ENCODE measurements at places on chromosomes 16 and 17. TPM values are rescaled to one million over a fixed set of nuclear protein-coding genes. Genes with fewer than 3 reads are reported as not detected.

- no peak for DNase-seq
Observed at GRCh38 chr16:330741-331140, 21.8 kb downstream of the AXIN1 start.

DNA sequence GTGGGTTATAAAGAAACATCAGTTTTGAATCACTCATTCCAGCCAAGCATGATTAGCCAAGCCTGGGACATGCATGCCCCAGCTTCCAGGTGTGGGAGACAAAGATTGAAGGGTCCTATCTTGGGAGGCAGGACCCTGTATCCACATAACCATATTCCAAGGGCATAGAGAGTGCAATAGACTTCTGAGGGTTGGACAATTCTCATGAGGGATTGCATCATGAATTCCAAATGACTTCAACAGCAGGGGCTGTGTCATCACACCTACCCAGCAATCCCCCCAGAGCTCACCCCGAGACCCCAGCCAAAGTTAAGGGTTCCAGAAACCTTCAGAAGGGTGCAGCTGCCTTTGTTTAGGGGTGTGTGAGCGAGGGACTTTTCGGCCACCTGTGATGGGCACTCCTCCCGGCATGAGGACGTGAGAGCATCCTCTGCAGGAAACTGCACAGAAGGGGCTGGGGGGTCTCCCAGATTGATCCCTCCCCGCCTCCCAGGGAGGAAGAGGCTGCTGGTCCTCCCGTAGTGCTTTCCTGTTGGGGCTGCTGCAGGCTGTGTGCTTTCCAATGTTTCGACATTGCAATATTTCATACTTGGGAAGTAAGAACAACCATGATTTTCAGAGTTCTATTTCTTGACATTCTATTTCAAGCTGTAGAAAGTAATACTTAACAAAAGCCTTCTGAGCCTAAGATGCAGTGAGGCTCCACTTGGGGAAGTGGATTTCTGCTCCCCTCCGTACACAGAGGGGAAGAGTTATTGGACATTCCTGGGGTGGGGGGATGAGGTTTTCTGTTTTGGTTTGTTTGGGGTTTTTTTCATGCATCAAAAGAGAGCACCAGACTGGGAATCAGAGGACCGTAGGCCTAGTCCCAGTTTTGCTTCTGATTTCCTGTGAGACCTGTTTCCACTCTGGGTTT, 13.3 kb upstream of the PITPNM3 start:
- no peak for DNase-seq

- peak; percentile 53 for DNase-seq
Observed at GRCh38 chr17:48215583-48216139, 108.1 kb downstream of the SNX11 start.

Gene ULK2
- total RNA-seq: 6.6 TPM

Gene HOXB1
- not detected for total RNA-seq

DNA sequence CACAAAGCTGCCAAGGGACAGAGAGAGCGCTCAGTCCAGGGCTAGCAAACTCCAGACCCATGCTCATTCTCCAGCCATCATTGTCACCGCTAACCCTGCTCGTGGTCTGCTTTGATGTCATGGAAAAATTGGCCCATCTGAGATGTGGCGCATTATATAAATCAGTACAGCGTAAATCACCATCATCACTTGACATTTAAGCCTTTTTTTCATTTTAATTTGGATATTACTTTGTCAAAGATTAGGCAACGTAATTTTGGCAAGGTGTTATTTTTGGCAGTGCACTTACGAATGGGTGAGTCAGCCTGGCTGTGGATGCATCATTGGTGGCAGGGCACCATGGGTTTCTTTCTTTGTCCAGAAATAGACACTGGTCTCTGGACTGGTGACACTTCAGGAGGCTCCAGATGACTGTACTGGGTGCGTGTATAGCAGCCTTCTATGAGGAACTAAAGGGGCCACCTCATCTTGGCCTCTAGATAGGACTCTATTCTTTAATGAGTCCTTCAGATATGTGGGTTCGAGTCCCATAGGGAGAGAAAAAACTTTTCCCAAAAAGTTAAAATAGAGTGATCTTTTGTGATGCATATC, 166.3 kb downstream of the MSI2 start:
- DNase-seq: peak; percentile 55

DNA sequence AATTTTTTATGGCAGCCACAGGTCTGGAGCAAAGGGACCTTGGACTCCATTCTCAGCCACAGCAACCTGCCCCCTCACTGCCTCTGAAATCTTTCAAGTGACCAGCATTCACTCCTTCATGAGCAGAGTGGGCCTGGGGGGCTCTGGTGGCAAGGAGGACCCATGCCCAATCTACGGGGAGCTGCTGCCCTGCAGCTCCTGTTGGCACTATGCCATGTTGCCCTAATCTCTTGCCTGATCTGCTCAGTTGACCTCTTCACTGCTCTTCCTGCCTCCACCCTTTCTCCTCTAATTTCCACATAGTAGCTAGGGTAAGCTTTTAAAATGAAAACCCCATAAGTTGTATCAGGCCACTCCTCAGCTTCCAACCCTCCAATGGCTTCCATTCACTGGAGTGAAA, 2.9 kb upstream of the PRKCB start:
- no peak for DNase-seq

- no peak for DNase-seq
Observed at GRCh38 chr16:86836503-86837129, 258.3 kb downstream of the FOXL1 start.

DNA sequence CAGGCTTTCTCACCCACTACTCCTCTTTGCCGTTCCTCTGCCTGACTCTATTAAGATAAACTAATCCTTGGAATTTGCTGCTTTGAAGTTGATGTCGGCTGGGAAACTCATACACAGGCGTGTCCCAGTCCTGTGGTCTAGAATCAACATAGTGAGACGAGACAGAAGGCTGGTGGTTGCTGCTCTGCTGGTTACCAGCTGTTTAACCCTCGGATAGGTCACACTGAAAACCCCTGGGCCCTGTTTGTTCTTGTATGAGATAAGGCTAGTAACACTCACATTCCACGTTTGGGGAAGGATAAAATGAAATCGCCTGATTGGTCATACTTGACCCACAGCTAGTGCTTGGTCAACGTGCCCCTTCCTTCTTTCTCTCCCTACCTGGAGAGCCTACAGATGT, 517.0 kb downstream of the CDH13 start:
- peak; percentile 40 for DNase-seq

Gene KRTAP4-2
- not detected for total RNA-seq

DNA sequence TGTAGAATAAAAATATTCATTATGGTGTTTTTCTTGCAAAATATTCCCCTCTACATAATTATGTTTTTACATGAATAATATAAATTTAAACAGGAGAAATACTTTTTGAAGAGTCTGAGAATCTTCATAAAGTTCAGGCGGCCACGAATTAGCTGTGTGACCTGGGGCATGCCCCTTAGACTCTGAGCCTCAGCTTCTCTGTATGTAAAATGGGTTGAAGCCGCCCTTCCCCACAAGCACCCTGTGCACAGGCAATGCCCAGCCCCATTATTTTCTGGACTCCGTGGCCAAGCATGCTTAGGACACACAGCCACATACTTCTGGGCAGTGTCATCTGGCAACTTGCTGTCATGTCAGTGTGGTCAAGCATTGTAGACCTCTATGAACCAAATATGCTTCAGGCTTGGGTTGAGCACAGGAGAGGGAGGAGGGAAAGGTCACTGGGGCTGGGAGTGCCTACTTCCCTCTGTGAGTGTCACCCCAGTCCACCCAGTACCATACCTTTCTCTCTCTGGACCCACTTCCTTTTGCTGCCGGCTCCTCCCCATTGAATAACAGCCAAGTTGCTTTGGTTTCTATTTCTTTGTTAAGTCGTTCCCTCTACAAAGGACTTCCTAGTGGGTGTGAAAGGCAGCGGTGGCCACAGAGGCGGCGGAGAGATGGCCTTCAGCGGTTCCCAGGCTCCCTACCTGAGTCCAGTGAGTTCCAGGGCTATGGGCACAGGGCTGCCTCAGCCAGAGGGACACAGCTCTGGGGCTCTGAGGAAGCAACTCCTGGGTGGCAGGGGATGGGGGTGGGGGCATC, at the start of gene LGALS9:
Gene LGALS9 (plus strand): TSS at position 582 of the 804 bp plus-strand sequence. CDS start 78 bp downstream, at position 660.
- peak; percentile 16 for DNase-seq

Gene NXPH3
- total RNA-seq: 0.23 TPM

- no peak for DNase-seq
Observed at GRCh38 chr16:87946596-87947347, 4.5 kb upstream of the BANP start.

Gene ARHGDIG
- total RNA-seq: not detected

GRCh38 chr17:9151091-9151490, 129.8 kb downstream of the NTN1 start:
- no peak for DNase-seq

Data from H4 (cell line).